Hepatic stellate cell (primary cell): ENCODE measurements at places on chromosomes 1 and 21.
A peak's percentile ranks its signal among the peaks of the same experiment; 100 is the strongest.

DNA sequence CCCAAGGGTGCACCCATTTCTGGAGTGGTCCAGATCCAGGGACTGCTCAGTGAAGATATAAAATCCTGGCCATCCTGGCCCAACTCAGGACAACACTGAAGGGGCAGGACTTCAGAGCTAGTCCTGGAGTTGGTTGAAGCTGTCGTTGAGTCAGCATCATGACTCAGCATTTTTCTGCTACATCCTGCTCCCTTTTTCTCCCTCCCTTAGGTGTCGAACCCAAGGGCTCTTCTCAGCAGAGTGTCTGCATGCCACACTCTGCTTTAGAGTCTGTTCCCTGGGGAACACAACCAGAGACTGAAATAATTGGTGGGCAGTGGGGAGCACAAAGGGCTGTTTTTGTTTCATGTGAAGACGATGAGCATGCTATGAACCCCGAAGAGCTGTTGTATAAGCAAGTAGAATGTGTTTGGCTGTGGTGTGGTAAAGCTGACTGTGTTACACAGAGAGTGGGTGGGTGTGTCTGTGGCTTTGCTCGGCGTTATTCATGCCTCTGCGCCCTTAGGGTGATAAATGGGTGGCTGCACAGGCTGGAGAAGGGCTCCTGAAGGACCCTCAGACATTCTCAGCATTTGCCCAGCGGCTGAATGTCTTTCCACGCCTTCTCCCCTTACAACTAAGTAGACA is 167.2 kb downstream of the CYYR1 start:
- peak; percentile 57 for DNase-seq

GRCh38 chr1:23449958-23450357 is 25.4 kb upstream of the TCEA3 start:
- DNase-seq: no peak

DNA sequence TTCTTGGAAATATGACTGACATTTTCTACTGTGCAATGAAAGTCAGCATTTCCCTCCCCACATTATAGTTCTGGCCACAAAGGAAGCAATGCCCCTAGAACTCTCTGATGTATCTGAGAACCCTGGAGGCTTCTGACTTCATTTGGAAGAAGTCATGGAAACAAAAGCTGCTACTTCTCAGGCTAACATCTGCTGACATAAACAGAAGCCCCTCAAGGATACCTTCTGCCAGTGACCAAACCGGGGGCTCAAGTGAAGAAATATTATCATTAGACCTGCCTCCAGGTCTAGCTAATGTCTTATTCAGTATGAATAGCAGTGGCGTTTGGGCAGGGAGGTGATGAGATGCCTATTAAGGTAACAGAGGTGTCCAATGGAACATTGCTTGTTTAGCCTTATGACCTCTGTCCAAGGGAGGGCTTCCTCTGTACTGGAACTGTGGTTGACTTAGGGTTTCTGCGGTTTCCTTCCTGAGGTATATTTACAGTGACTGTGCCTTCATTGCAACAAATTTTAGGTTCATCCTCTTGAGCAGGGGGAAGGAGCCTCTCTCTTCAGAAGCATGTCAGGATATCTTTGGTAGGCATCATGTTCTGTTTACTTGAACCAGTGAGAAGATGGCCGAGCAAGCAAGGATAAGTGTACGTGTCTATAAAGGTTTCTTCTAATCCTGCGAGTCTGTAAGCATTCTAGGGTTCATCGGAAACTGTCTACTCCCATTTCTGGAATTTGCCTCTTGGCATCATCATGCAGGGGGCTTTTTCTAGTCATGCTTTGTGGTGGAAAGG is 161.7 kb downstream of the PBX1 start:
- no peak for DNase-seq

DNA sequence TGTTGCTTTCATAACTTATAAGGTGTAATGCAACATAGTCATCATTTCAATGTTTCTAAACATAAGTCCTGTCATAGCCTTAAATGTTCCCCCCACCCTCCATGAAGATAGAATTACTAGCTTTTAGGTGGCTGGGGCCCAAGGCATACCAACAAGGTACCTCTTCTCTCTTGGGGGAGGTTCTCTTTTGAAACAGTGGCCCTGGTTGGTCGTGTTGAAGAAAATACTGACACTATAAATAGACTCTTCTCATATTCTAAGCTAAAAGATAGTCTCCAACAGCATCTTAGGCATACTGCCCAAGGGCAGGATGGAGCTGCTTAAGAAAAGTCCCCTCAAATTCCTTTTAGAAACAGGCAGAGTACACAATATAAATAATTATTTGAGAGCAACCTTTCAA is 255.0 kb downstream of the FAF1 start:
- DNase-seq: no peak

GRCh38 chr1:50531027-50531426 is 107.8 kb upstream of the DMRTA2 start:
- no peak for DNase-seq

DNA sequence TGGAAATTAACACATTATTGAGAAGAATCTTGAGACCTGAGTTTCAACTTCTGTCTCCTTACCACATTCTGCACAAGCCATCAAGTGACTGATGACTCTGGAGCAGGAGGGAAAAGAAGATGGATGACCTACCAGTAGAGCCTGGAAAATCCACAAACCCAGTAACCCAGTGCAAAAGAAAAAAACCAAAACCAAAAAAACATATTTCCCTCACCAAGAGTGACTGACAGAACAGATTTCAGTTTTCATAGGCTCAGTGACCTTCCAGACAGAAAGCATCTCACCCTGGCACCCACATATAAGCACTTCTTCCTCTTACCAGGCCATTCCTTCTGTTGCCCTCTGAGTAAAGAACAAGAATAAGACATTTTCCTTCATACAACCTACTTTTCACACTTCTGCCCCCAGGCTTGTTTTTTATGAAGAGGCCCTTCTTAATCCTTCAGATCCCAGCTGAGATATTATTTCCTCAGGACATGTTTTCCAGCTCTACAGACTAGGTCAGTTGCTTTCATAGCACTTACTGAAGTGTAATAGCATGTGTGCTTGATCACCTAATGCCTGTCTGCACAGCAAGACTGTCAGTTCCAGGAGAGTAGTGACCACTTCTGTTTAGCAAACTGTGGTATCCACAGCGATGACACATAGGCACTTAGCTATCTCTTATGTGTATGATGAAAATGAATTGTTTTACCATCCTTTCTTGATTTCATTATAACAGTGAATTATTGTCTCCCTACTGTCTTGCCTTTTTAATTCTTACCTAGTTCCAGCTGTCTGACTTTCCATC is 4.0 kb downstream of the TSACC start:
- DNase-seq: no peak

DNA sequence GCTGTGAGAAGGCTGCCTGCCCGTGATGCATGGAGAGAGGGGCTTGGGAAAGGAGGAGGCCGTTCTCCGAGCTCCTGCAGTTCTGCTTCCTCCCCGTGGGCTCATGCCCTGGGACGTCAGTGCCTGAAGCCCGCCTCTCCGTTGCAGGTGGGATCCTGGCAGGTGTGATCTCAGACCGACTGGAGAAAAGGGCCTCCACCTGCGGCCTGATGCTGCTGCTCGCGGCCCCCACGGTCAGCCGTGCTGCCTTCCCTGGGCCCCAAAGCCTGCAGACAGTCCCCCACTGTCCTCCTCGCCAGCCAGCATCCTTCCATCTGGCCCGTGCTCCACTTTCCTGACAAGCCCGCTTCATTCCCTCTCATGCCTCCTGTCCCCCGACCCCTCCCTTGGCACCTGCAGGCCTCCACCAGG is 50.9 kb downstream of the SLC37A1 start:
- DNase-seq: no peak

GRCh38 chr1:91404151-91405012 is at the start of gene HFM1:
HFM1 (minus strand) TSS chr1:91404837; CDS start chr1:91401082, 3,755 bp downstream.
- peak; percentile 36 for DNase-seq

- DNase-seq: no peak
Measured at GRCh38 chr21:38780879-38781278, 24.9 kb upstream of the ETS2 start.

- DNase-seq: no peak
Measured at GRCh38 chr1:192811594-192812239, 2.9 kb downstream of the RGS2 start.

GRCh38 chr1:115006191-115006590 is 23.4 kb upstream of the TSHB start:
- DNase-seq: no peak

- no peak for DNase-seq
Measured at GRCh38 chr1:172682812-172683211, 23.9 kb downstream of the FASLG start.

DNA sequence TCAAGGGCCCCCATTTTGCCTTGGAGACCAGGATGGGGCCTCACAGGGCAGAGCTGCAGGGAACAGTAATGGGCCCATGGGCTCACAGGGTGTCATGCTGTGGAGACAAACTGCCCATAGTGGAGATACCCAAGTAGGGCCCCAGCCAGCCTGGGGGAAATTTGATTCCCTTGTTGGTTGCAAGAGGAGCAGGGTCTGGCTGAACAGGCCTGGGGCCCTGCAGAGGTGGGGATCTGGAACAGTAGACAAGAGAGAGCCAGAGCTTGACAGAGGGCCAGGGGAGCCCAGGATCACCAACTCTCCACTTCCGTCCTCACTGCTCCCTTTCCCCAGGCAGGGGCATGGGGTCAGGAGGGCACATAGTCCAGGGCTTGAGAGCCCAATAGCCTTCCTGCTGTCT is 8.7 kb downstream of the S100B start:
- no peak for DNase-seq
